ELF-1 (cell line): ENCODE measurements at places on chromosomes 1 and 21.
A peak's percentile ranks its signal among the peaks of the same experiment; 100 is the strongest.

GRCh38 chr1:65371544-65371943 lies 48.9 kb upstream of the LEPR start:
- DNase-seq = no peak

- DNase-seq = no peak
These were observed 303.8 kb downstream of the NPHP4 start for GRCh38 chr1:5688081-5689077.

GRCh38 chr1:200410566-200410878 lies 686 bp upstream of the ZNF281 start:
- DNase-seq = peak; percentile 70

GRCh38 chr1:109481646-109482045 lies 2.1 kb upstream of the ATXN7L2 start:
- no peak for DNase-seq

GRCh38 chr21:32566741-32567389 lies 18.5 kb downstream of the TCP10L start:
- no peak for DNase-seq

GRCh38 chr1:245067257-245067656 lies 87.5 kb upstream of the KIF26B start:
- no peak for DNase-seq

DNA sequence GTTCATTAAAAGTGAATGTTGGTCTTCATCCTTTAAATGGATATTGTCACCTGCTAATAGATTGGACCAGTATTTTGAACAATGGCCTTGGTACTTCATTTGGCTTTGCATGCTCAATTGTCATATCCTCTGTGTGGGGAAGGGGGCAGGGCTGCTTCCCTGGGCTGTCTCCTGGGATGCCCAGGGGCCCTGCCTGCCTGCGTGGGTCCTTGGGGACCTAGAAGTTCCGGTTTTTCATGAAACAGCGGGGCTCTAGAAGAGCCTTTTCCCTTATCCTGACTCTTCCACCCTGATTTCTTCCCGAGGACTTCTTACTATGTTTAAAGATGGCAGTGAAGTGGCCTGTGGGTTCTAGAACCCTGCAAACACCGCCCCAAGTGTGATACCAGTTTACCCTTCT lies 97.5 kb downstream of the DISC1 start:
- peak; percentile 5 for DNase-seq

- no peak for DNase-seq
These were observed 135.2 kb upstream of the TIAM1 start for GRCh38 chr21:31479222-31479621.

DNA sequence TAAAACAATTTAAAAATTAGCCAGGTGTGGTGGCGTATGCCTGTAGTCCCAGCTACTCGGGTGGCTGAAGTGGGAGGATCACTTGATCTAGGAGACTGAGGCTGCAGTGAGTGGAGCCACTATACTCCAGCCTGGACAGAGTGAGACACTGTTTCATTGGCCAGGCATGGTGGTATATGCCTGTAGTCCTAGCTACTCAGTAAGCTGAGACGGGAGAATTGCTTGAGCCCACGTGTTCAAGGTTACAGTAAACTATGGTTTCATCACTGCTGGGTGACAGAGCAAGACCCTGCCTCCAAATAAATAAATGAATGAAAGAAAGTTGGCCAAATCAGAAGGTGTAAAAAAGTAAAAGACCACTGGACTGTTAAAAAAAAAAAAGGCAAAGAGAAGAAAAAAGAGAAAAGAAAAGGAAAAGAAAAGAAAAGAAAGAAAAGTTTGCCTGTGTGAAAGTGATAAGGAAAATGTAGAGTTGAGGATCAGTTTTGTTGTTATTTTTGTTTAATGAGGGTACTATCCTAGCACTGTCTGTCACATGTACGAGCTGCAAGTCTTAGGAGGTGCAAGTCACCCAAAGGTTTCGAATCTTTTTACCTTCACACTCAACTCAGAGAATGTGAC lies 52.3 kb downstream of the LUZP1 start:
- no peak for DNase-seq

DNA sequence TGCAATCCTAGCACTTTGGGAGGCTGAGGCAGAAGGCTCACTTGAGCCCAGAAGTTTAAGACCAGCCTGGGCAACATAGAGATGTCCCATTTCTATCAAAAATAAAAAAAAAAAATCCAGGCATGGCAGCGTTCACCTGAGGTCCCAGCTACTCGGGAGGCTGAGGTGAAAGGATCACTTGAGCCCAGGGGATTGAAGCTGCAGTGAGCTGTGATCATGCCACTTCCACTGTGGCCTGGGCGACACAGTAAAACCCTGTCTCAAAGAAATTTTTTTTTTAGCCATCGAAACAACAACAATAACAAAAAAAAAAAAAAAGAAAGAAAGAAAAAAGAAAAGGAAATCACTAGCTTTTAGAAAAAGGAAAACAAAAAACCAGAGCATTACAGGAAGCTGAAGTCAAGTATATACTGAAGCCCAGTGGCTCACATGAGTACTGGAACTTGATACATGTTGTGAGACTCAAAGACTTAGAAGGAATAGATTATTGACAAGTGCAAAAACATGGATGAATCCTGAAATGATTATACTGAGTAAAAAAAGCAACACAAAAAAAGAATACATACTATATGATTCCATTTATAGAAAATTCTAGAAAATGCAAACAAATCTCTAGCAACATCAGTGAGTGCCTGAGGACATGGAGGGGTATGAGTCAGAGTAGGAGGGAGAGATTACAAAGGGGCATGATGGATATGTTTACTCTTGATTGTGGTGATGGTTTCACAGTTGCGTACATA lies 6.1 kb upstream of the RABGAP1L start:
- no peak for DNase-seq

DNA sequence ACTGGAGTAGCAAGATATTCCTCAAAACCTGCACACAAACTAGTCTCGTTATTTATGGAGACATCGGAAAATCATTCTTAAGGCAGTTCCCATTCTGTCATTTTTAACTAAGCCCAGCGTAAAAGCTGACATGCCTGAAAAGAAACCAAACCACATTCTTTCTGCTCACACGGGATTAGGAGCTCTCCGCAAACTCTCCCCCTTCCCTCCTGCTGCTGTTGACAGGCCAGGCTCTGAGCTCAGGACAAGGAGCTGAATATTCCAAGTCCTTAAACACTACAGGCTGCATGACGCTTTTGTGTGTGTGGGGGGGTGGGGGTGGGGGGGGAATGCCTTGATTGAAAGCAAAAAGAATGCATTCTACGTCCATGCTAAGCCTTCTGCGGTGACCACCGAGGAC lies 5.2 kb downstream of the OLIG1 start:
- DNase-seq = peak; percentile 68

GRCh38 chr1:51752073-51752948 lies 126.2 kb downstream of the NRDC start:
- no peak for DNase-seq

GRCh38 chr1:189726806-189727205 lies 750.9 kb downstream of the BRINP3 start:
- DNase-seq = no peak

DNA sequence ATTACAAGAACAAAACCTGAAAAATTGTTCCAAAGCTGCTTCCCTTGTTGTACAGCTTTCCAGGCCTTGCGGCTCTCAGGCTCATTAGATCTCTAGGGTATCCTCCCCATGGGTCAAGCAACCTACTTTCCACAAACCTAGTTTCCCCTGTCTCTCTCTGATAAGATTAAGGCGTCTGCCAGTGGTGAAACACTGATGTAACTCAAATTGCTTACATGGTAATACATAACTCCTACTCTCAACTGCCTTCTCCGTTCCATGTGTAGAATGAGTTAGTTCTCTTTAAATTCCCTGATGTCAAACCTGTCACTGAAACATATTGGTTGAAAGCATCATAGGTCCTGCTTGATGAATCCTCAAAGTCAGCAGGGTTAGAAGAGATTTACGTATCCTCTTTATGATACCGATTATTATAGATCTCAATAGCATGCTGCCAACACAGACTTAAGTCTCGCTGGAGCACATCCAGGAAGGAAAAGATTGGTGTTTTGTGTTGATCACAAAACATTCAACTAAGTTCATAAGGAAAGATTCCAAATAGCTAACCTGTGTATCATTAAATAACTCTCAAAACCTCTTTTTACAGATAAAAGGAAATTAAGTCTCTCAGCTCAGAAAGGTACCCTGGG lies 10.6 kb downstream of the PPP1R15B start:
- DNase-seq = no peak

GRCh38 chr21:45922648-45923047 lies 58.9 kb upstream of the COL6A1 start:
- DNase-seq = no peak

DNA sequence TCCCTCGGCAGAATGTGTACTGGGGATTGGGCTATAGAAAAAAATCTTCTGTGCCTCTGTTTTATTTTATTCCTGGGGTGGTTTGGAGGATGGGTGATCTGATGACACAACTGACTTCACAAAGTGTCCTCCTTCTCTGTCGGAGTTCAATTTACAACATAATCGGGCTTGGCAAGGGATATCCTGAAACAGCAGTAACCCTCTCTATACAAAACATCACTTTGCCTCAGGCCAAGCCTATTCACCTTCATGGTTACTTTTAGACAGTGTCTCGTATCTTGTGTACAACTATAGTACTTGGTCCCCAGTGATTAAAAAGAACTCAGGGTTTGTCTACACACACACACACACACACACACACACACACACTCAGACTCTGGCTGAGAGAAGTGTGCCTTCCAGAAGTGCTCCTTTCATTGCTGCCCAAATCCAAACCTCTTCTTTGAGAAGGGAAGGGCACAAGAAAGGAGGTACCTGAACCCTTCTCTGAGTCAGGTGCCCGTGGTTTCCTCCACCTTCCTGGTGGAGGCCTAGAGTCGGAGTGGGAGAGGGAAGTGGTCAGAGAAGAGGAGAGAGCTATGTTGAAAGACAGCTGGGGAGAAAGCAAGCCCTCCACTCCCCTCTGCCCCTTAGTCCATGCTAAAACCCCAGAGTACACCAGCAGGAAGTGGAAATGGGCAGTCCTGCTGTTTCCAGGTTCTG lies 62.4 kb upstream of the POU2F1 start:
- peak; percentile 16 for DNase-seq

- no peak for DNase-seq
These were observed 15.0 kb upstream of the ATP1B1 start for GRCh38 chr1:169091480-169091941.

- DNase-seq = no peak
These were observed 100.8 kb upstream of the IFFO2 start for GRCh38 chr1:19057182-19057779.

- DNase-seq = no peak
These were observed at the start of gene CD101 for GRCh38 chr1:117001254-117001927. Gene CD101 (plus strand): TSS chr1:117001760. CDS start chr1:117001818, 58 bp downstream.

GRCh38 chr1:87437663-87438295 lies 109.1 kb downstream of the LMO4 start:
- no peak for DNase-seq

DNA sequence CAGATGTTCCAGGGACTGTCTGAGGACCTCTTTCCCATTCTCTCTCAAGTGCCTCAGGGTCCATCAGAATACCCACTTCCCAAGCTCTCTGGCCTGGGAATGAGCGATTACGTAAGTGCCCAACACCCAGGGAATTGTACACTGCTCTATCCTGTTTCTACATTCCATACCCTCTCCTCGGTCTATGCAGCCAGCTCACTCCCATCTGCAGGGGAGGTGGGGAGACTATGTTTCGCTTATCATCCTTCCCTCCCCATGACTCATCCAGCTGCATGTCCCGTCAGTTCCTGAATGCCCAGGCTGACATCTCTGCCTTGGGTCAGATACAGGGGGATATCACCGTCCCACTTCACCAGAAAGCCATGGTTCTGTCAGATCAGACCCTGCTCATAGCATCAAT lies 34.5 kb upstream of the CD1D start:
- DNase-seq = peak; percentile 6

DNA sequence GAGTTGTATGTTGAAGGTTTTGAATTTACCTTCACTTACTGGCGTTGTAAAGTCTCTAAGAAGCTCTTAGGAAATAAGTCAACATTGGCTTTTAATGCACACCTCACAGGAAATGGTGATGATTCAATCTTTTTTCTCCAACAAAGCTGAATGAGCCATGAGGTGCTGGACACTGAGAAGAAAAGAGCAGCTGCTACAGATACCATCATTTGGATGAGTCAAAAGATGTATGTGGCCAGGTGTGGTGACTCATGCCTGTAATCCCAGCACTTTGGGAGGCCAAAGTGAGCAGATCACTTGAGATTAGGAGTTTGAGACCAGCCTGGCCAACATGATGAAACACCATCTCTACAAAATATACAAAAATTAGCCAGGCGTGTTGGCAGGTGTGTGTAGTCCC lies 3.3 kb upstream of the IL23R start:
- no peak for DNase-seq

DNA sequence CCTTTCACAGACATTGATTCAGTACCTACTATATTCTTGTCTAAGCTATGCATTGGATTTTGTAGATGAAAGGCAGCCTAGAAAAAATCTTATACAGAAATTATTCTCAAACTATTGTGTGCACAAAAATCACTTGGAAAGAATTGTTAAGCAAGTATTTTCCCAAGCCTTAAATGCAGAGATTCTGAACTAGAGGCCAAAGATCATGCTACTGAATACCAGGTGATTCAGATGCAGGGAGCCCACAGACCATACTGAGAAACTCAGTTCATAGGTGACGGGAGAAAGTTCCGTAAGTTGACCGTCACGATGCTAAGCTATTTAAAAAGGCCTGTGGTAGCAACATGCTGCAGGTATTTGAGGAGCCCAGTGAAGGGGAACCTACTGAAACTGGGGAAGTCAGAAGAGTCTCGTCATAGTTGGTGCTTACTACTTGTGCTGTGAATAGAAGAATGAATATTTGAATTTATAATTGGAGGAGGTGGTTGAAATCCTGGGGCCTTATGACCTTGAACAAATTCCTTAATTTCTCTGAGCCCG lies 150.8 kb downstream of the NFIA start:
- no peak for DNase-seq

GRCh38 chr21:36111238-36111637 lies 23.6 kb upstream of the CBR3 start:
- no peak for DNase-seq

- no peak for DNase-seq
These were observed 42.4 kb upstream of the CRB1 start for GRCh38 chr1:197225611-197226010.

- no peak for DNase-seq
These were observed 67.0 kb upstream of the LBR start for GRCh38 chr1:225494789-225495359.

- DNase-seq = no peak
These were observed 322.7 kb upstream of the DUSP10 start for GRCh38 chr1:222064388-222065211.

GRCh38 chr1:52601991-52602855 lies at the start of gene GPX7:
Gene GPX7 (plus strand): TSS chr1:52602371. CDS start chr1:52602410, 39 bp downstream.
- DNase-seq = peak; percentile 23

DNA sequence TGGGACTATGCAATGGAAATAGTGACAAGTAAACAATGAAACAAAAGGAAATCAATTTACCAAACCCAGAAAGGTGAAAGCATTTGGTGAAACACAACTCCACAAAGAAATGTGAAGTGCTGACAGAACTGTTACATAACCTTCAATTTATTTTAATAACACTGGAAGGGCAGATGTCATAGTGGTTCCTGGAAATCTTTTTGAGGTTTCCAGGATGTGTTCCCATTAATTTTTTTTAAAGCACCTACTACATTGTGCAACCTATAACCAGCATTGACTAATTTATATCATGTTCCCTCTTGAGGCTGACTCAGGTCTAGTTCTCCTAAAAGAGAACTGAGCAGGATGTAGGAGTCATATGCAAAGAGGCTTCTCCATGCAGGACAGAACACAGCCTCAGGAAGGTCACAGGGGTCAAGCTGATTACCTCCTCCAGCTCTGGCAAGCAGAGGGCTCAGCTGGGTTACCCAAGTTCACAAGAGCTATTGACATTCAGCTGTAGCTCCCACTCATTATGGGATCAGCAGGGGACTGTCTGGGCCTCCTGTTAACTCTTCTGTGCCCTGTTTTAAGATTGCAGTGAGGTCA lies 157.1 kb upstream of the NRIP1 start:
- DNase-seq = peak; percentile 87
